ENCODE measurements at places on chromosomes 6 and 20.

DNA sequence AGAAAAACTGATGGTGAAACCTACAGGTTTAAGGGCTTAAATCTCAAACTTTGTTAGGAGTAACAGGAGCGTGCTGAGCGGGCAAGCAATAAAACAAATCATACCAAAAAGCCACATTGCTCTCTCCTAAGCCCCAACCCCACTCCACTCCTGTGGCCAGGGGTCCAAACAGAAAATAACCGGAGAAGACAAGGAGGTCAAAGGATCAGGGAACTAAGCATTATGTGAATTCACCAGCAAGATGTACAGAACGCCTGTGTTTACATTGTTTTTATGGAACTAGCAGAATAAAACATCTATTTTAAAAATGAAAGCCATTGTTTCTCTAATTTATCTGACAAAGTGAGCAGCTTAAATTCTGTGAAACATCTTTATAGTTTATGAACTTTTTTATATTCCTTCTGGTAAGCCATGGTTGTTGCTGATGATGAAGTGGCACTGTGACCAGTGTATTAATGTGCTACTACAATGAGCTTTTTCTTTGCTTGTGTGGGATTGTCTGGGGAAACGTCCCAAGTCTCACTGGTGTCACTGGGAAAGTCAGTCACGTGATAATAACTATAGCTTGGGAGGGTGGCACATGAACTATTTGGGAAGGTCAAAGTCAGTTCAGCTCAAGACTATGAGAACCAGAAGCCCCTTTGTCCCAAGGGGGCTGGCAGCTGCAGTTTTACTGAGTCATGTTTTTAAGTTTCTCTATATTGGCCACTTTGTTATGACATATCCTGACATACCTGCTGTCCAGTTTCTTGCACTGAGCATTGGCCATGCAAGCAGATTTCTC, 9.8 kb downstream of the FAM210B start:
- DNase-seq = no peak

DNA sequence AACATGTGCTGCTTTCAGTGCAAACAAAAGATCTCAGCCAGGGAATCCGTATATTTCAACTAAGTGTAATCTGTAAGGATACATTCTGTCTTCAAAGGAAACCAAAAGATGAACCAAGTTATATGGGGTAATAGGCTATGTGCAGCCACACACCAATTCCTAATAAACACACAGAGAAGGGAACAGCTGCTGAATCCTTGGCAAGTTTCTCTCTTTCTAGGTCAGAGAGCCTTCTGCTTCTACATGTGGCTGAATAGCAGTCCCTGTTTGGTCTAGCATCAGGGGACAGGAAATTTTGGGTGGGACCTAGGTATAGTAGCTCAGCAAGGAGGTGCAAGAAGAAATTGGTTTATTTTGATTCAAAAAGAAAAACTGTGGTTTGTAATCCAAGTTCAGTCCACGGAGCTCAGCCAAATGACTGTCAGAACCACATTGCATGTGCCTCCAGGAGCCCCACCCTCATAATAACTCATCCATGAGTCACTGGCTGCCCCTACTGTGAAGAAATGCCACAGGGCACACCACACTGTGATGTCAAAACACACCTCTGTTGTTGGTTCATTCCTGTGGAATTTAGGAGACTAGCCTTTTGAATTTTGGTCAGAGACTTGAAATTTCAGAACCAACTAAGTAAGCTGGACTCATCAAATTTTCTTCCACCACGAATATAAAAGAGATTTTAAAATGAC, 21.1 kb downstream of the SPTLC3 start:
- no peak for DNase-seq

DNA sequence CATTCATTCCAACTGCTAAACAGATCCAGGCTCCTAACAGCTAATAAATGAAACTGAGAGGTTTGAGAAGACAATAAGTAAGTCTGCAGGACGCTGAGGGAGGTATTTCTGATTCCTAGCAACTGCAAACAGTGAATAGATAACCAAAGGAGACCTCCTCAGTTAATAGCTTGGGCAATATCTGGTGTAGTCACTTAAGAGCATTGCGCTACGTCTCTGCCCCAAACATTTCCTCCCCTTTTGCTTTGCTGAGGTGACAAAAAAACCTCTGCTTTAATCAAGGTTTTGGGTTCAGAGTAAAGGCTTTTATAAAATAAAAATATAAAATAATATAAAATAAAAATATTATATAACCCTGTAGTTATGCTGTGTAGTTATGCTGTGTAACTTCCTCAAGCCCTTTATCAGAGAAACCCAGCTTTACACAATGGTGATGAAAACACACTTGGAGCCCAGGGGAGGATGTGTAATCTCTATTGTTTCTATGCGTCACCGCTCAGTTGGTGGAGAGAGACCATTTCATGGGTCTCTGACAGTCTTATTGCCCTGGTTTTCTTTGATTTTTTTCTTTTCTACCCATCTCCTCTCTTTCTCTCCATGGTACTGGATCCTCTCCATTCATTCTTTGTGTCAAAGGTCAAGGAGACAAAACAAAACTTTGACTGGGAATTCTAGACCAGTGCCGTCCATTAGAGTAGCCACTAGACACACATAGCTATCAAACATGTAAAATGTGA, 18.9 kb upstream of the CALHM5 start:
- no peak for DNase-seq

DNA sequence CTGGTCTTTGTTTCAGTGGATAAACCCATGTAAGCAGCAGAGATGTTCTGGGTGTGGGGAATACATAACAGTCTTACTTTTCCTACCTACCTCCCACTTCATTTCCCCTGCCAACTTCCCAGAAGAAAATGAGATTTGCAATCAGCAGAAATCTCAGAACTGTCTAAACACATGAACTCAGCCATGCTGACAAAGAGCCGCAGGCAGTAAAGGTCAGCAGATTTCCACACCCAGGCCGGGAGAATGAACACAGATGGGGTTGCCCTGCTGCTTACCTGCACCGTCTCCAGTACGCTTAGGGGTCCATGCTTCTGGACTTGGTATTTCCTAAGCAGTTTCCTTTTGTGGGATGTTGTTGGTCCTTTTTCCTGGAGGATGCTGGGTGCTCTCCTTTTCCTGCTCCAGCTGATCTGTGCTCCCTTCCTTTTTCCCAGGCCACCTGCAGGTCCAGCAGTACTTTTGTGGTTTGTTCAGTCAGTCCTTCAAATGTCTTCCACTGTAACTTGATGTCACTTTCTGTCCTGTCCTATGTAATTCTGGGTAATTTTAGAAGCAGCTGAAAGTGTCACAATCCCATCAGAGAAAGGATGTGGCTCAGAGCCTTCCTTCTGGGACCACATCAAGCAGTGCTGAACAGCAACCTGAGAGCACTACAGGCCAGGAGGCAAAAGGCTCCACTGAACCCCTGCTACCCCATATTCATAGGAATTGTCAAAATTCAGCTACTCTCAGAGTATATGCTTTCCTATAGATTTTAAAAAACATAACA, 129.0 kb downstream of the CEP57L1 start:
- DNase-seq = no peak

DNA sequence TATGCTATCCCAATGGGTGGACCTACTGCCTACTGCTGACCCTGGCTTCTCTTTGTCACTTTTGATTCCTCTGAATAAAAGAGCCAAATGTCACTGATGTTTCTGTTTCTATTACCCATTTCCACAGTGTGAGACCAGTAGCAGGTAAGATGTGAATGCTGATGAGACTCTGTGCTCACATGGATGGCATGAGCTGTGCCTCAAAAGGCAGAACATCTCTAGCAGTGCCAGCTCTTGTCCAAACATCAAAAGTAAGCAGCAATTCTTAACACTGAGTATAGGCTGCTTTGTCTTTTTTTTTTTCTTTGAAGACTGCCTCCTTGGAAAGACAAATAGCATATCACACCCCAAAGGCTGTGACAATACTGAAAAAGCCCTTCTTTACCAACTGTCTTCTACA, 459.2 kb upstream of the RUNX2 start:
- DNase-seq = no peak

DNA sequence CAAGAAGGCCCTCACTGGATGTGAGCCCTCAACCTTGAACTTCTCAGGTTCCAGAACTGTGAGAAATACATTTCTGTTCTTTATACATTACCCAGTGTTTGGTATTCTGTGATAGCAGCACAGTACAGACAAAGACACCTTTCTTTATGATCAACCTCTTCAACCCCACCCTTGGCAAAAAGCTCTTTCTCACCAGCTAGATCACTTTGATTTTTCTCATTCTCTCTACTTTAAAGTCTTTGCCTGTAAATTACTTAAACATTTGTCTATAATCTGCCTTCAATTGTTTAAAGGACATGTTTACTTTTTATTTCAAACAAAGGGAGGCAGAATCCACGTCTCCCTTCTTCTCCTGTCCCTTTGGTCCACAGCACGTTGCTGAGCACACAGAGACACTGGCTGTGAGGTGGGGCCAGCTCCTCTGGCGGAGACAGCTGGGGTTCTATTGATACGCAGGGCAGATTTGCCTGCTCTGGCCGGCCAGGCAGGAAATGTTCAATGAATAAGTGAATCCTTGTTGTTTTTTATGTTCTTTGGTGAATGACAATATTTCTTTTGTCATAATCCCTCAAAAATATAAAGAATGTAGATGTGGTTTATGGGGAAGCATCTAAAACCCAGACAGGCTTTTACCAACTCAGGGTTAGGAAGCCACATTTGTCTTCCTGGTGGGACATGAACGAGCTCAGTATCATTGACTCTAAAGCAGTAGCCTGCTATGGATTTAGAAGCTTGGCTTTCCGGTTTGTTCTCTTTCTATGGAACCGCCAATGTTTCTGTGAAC, 52.9 kb downstream of the NEDD9 start:
- DNase-seq = no peak

GRCh38 chr6:21824431-21825177, 231.1 kb downstream of the SOX4 start:
- DNase-seq = peak; percentile 9

DNA sequence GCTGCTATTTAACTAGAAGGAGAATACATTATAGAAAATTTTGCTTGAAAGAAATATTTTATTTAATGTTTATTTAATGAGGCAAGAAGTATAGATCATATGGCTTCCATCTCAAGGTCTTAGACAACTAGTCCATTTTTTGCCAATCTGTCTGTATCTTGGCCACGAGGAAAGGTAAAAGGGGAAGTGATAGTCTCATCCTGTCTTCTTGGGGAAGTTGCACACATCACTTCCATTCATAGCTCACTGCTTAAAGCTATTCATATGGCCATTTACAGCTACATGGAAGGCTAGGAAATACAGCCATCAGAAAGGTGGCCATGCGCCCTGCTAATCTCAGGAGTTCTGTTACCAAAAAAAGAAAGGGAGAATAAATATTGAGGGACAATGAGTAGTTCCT, 50.8 kb downstream of the METTL24 start:
- no peak for DNase-seq

- DNase-seq = no peak
Measured at GRCh38 chr6:156587751-156588301, 189.4 kb upstream of the ARID1B start.

DNA sequence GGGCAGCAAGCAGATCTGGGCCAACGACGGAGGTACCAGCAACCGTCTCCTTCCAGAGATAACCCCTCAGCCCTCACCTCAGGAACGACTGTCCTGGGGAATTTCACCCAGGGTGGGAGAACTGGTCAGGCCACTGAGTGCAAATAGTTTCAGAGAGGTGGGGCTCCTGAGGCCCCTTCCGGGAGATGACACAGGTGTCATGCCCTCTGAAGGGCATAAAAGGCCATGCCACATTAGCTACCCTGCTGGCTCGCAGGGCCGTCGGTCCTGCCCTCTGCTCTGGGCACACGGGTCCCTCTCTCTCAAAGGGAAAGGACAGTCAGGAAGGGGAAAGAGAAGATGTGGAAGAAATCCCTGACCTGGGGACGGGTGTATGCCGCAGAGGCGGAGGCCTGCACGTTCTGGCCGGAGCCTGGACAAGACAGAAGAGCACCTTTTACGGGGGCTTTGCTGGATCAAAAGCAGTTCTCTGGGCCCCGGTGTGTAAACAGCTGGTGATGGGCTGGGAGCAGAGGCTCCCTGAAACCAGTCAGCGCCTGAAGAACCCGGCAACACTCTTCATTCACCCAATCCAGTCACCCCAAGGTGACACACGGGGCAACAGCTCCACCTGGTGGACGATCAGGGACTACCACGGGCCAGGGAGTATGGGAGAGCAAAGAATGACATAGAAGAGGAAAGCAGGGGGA, 6.4 kb upstream of the TAF8 start:
- DNase-seq = peak; percentile 80

DNA sequence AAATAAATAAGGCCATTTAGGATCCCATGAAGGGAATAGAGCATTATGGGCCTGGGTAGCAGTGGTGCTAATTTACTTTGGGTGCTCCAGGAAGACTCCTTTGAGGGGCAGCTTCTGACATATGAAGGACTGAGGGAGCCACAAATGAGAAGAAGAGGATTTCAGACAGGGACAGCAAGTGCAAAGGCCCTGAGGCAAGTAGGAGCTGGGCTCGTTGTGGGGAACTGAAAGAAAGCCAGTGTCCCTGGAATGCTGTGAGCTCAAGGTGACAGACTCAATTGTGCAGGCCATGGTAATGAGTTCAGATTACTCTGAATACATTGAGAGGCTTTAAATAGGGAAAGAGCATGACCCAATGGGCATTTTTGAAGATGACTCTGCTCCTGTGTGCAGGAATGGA, 307.6 kb downstream of the TSHZ2 start:
- DNase-seq = no peak

GRCh38 chr6:154438882-154439415, 71.5 kb downstream of the CNKSR3 start:
- DNase-seq = no peak

DNA sequence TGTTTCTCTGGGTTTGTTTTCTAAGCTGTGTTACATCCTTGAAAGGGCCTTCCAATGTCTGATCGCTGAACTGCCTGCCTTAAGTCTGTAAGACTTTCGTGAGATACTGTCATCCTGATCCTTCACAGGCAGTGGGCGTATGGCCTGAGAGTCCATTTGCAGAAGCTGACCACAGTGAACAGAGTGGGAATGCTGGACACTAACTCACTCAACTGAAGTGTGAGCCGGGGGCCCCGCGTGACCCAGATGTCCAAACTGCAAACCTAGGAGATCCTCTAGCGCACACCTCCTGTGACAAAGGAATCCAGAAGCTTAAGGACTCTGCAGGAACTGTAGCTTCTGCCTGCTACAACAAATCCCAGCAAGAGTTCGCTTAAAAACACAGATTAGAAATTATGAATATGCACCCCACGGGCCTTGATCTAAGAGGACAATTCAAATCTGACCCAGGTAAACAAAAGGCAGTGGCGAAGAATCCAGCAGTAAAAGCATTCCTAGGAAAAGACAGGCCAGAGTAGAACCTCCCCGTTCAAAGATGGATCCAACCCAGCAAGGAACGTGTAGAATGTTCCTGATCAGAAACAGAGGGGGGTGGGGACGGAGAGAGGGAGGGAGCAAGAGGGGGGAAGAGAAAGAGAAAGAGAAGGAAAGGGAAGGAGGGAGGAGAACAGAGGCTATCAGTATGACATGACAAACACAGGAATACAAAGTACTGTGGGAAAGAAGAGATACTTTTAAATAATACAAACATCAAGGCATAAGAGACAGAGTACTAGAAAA, 135.0 kb upstream of the AFDN start:
- DNase-seq = no peak

- DNase-seq = no peak
Measured at GRCh38 chr6:162957062-162957461, 229.3 kb downstream of the PACRG start.
